ENCODE measurements at places on chromosomes 3 and 15.

GRCh38 chr3:152790651-152791387 is 44.1 kb upstream of the P2RY1 start:
- no peak for DNase-seq

GRCh38 chr3:18964640-18965039 is 183.7 kb upstream of the KCNH8 start:
- no peak for DNase-seq

- no peak for DNase-seq
Observed at GRCh38 chr15:89248584-89248983, 4.8 kb downstream of the FANCI start.

DNA sequence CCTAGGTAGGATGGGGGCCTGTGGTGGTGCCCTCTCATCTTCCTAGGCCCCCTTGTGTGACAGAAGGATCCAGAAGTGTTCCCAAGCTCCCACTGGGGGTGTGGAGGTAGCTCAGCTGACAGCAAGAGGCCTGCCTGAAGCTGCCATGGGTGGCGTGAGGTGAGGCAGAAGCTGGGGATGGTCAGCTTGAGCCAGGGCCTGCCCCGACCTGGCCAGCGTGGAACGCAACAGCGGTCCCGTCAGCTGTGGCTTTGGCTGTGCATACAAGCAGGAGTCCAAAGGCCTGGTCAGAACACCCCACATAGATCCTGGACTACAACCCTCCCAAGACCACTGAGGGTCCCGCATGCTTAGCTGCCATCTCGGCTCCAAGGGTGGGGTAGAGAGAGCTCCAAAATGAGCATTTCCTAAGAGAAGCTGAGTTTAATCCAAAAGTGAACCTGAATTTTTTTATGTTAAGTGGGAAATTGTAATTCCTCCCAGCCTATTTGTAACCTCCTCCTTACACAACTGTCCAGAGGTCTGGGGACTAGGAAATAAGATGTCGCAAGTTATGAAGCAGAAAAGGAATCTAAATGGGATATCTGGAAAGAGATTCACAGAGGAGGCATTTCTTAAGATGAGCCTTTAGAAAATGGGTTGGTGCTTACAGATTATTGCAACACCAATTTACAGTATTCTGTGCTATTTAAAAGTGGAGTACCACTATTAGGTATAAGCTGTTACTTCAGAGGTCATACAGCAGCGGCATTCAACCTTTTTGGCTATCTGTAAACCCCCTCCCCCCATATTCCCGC is 9.9 kb upstream of the PLA2G4D start:
- no peak for DNase-seq

DNA sequence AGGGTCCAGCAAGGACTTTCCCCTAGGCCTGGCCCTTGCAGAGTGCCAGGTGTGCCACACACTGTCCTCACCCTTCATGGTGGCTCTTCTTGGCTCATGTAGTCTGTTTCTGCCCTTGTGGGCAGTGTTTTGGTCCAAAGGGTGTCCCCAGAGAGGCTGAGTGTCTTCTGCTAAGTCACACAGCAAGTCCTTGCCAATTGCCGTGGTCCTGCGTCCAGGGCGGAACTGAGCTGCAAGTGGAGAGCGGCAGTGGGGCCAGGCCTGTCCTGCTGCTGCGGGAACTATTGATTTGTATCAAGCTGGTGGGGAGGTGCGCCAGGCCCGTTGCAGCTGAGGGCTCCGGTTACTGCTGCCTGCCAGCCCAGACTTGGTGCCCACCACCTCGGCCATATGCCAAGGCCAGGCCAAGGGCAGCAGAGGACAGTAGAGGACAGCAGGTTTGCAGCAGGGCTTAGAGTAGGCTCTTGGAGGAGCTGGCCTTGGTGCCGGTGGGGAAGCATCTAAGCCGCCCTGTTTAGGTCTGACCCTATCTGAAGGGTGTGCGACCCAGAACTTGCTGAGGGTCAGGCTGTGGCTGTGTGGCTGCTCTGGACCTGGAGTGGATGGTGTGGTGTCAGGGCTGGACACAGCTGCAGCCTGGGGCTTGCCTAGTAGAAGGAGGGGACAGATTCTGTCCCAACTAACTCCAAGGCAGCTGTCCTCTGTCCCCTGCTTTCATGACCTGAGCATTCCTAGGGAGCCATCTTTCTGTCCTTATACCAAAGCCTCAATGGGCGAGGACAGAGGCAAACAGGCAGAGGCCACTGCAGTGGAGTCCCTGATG is 4.5 kb downstream of the AMIGO3 start:
- no peak for DNase-seq

GRCh38 chr15:70319466-70319865 is 221.7 kb upstream of the TLE3 start:
- no peak for DNase-seq

DNA sequence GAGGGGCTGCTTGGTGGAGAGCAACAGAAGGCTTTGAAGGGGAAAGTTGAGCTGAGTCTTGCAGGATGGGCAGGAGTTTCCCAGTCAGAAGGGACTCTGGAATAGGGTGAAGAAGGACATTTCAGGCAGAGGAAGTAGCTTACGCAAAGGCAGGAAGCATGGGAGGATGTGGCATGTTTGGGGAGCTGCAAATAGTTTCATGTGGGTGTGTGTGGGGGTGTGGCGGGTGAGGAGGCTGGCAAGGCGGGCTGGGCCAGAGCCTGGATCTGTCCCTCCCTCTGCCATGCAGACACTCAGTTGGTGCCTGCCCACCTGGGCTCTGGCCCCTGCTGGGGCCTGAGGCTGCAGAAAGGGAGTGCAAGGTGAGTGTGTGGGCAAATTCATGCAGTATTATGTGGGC is 10.4 kb downstream of the TEX264 start:
- DNase-seq = no peak

GRCh38 chr3:43388175-43388574 is 101.8 kb downstream of the SNRK start:
- no peak for DNase-seq

GRCh38 chr3:48422681-48423080 is 7.2 kb downstream of the PLXNB1 start:
- DNase-seq = no peak

DNA sequence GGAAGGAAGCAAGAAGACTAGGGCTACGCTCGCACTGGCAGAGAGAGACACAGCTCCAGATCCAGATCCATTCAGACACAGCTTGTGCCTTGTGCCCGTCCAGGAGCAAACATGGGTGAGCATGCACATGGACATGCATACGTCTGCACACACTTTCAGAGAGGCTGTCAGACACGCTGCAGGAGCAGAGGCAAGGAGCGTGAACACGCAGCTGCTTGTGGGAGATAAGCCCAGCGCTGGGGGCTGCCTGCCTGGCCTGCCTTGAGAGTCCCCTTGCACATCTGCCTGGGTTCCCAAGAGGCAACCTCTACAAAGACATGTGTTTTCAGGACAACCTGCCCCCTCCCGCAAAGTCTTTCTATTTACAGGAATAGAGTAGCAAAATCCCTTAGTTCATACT is 13.6 kb upstream of the BAHD1 start:
- DNase-seq = no peak

GRCh38 chr3:195770081-195770840 is 41.5 kb downstream of the MUC4 start:
- DNase-seq = no peak
